Upper lobe of left lung (tissue), 6 donors: ENCODE measurements at places on chromosomes 16 and 17. TPM values are rescaled to one million over a fixed set of nuclear protein-coding genes. Genes with fewer than 3 reads are reported as not detected.

GRCh38 chr17:13378361-13378760 lies 223.4 kb downstream of the HS3ST3A1 start:
- no peaks in the 10 kb centered on the region for H3K4me1 ChIP-seq
- no peak for DNase-seq
- no peak overlapping the region for H3K4me3 ChIP-seq
- no peaks in the 10 kb centered on the region for H3K36me3 ChIP-seq
- no peak overlapping the region for H3K27ac ChIP-seq

- H3K36me3 ChIP-seq = no peaks in the 10 kb centered on the region
- H3K4me1 ChIP-seq = no peaks in the 10 kb centered on the region
- H3K4me3 ChIP-seq = no peak overlapping the region
- DNase-seq = no peak
Measured at GRCh38 chr16:72711823-72712222, 336.1 kb downstream of the ZFHX3 start.

GRCh38 chr16:3029491-3030221 lies 5.8 kb downstream of the THOC6 start:
- no peak overlapping the region for H3K27ac ChIP-seq
- peak overlapping the region; percentile 6 for H3K4me3 ChIP-seq
- peaks cover 3% of the 10 kb centered on the region for H3K36me3 ChIP-seq
- peaks cover 16% of the 10 kb centered on the region for H3K4me1 ChIP-seq
- peak; percentile 88 for DNase-seq
- peaks cover 15% of the 10 kb centered on the region for H3K27me3 ChIP-seq

LUC7L3 gene
- 155 TPM for total RNA-seq

RHOT1 gene
- total RNA-seq = 52.1 TPM

KRT20 gene
- not detected for total RNA-seq

PAM16 gene
- total RNA-seq = 71.8 TPM

ABCA6 gene
- 66.8 TPM for total RNA-seq
